CD4-positive, alpha-beta T cell treated with Interleukin-6 at 100 ng/mL for 8 hours (primary cell): ENCODE measurements at places on chromosomes 6 and 20.

- no peak for DNase-seq
Measured at GRCh38 chr6:23951691-23952090, 174.3 kb upstream of the NRSN1 start.

- DNase-seq: no peak
Measured at GRCh38 chr6:109897025-109897424, 81.1 kb upstream of the GPR6 start.

GRCh38 chr6:158002951-158003853, 21.5 kb downstream of the SYNJ2 start:
- DNase-seq: no peak

DNA sequence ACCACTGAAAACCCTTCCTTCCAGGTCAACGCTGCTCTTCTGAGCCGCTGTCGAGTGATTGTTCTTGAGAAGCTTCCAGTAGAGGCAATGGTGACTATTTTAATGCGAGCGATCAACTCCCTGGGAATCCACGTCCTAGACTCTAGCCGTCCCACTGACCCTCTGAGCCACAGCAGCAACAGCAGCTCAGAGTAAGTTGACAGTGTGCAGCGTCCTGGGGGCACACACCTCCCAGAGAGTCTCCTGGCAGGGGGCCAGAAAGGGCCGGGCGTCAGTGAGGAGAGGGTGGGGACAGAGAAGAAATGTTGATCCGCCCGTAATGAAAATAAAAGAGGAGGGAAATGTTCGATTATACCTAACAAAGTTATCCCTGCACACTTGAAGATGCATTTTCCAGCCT, 5.0 kb downstream of the WRNIP1 start:
- DNase-seq: no peak

- no peak for DNase-seq
Measured at GRCh38 chr6:94349227-94349626, 929.9 kb upstream of the EPHA7 start.

DNA sequence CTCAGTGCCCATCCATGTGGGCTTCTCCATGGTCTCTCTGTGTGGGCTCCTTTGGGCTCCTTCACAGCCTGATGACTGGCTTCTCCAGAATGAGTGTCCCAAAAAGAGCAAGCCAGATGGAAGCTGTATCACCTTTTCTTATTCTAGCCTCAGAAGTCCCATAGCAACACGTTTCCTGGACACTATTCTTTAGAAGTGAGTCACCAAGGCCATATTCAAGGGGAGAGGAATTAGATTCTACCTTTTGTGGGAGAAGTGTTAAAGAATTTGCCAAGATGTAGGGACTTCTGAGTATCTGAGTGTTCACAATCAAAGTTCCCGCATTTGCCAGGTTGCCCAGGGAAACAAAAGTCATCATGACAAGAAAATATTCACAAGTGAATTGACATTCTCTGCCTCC, 20.7 kb upstream of the TBC1D22B start:
- DNase-seq: no peak

DNA sequence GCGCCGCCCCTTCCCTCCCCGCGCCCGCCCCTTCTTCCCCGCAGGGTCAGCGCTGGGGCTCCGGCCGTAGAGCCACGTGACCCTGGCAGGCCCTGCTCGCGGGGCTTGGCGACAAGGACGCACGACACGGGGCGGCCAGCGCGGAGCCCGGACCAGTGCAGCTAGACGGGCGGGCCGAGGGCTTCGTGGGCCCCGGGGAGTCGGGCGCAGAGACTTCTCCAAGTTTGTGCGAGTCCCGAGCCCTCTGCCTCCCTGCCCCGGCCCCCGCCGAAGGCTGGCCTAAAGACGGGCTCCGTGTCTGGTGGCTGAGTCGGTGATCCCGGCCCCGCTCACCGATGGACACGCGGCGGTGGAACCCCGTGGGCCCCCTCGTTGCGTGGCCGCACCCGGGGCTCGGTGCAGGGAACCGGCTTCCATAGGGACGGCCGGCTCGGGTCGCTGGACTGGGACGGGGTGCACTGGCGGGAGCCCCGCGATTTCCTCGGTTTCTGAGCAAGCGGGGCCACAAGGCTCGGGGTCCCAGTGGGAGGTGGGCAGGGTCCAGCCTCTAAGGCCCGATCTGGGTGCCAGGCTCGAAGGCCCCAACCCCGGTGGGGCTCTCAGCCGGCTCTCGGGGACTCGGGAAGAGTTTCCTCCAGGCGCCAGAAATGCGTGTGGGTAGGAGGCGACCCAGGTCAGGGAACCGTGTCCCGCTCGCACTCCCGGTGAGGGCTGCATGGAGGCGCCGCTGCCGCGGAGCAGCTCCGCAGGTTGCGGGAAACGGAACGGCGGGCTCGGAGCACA, 452 bp upstream of the GATA5 start:
- DNase-seq: no peak

DNA sequence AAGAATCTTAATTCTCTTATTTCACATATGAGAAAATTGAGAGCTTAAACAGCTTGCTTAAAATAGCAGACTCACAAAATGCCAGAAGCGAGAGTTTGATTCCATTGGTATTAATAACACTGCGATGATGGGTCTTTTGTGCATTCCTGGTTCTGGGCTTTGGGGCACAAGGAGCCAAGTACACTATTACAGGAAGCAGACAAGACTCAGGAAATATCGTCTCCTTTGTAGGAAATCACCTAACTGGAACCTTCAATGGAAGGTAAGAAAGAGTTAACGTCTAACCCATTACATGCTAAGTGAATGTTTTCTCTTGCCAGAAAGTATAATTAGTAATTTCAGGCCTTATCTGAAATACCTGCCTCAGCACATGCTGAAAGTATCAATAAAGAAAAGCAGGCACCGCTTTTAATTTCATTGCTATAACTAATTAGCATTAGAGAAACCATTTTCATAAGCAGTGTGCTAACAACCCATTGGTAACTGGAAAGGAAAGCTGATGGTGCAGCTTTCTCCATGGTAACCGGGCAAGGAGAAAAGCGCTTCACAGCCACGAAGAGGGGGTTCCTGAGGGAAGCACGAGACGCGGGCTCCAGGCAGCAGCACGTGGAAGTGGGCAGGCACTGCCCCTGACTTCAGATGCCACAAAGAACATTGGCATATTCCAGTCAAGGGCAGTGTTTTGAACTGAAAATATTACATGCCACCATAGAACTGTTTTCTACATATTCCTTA, 206.7 kb upstream of the AGPAT4 start:
- no peak for DNase-seq

DNA sequence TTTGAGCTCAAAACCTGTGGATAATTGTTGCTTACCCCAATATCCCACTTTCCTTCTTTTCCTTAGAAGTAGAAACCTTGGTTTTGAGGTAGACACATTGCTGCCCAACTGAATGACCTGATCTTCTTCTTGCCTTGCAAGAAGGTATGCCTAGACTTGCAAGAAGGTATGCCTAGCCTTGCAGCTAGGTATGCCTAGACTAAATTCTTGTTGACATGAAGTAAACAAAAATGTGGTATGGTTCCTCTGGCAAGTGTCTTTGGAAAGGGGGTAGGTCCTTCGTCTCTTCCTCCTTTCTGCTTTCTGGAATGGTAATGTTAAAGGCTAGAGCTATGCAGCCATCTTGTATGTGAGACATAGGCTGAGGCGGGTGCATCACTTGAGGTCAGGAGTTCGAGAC, 129.2 kb downstream of the GMPR start:
- DNase-seq: no peak

DNA sequence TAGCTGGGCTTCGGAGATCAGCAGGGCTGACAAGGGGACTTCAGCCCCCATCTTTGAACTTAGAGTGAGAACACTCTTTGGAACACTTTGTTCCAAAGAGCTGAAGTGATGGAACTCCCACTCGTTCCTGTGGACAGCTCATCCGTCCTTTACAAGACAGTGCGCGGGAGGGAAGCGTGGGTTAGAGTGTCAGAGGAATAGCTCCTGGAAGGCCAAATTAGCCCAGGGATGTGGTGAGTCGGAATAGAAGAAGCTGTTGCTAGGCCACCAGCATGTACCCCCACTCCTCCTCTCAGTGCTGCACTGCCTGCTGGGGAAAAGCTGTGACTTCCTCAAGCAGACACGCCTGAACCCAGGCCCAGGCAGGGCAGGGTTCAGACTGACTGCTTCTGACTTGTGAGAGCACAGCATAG, 1.7 kb downstream of the SDCBP2 start:
- DNase-seq: no peak

- DNase-seq: no peak
Measured at GRCh38 chr20:47790580-47790965, 5.3 kb upstream of the SULF2 start.

DNA sequence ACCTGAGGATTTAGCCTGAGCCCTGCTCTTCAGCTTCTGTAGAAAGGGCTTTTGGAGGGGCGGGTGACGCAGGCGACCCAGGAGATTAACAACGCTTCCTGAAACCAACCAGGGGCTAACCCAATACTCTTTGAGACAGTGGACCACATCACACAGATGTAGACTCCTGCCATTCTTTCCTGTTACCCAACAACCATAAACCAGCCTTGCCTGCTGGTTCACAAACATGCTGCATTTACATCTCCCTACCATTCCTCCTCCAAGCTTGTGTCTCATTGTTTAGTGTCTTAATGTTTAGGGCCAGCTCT, 28.3 kb downstream of the PPP1R16B start:
- peak; percentile 24 for DNase-seq

- DNase-seq: no peak
Measured at GRCh38 chr6:17482711-17483110, 89.3 kb downstream of the CAP2 start.

DNA sequence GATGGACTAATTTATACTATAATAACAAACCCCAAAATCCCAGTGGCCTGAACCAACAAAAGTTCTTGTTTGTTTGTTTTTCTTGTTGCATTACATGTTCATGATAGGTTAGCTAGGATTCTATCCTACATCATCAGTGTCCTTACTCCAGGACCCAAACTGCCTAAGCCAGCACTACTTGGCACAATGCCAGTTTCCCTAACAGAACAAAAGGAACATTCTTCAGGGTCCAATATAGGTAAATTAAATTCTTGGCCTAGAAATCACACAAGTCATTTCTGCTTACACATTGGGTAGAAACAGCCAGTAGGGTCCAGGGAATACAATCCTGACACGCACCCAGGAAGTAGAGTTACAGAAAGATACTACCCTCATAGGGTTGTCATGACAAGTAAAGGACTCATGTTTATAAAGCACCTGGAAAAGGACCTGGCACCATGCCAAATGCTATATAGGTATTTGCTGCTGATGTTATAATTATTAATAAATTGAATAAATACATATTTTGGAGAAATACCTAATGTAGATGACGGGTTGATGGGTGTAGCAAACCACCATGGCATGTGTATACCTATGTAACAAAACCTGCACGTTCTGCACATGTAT, 38.8 kb downstream of the RCAN2 start:
- no peak for DNase-seq

- no peak for DNase-seq
Measured at GRCh38 chr20:1467355-1468116, 887 bp upstream of the NSFL1C start.

DNA sequence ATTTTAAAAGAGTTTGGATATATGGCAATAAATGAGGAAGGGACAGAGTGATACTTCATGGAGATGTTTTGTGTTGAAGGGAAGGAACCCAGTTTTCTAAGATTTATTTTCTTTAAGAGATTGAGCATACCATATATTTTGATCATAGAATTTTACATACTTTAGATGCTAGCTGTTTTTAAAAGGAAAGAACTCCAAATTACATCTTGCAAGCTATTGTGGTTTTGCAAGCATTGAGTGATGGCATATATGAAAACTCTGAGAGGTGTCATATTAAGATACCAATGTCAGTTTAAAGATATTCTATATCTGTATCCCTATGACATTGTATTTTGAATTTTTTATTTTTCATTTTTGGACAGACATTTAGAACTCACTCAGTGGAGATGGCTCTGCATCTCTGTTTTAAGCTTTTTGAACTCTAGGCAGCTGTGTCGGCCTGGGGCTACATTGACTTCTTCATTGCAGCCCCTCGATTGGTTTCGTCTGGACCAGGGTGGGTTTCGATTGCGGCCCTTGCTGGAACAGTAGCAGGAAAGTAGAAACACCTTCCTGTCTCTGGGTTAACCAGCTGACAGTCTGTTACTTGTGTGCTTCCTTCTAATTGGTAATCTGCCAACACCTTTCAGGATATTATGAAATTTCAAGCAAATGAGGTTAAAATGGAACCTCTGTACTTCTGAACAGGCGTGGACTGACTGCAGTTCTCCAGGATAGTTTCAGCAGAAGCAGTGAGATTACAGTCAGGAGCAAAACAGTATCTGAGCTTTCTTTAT, 14.0 kb downstream of the IGF2R start:
- peak; percentile 33 for DNase-seq

DNA sequence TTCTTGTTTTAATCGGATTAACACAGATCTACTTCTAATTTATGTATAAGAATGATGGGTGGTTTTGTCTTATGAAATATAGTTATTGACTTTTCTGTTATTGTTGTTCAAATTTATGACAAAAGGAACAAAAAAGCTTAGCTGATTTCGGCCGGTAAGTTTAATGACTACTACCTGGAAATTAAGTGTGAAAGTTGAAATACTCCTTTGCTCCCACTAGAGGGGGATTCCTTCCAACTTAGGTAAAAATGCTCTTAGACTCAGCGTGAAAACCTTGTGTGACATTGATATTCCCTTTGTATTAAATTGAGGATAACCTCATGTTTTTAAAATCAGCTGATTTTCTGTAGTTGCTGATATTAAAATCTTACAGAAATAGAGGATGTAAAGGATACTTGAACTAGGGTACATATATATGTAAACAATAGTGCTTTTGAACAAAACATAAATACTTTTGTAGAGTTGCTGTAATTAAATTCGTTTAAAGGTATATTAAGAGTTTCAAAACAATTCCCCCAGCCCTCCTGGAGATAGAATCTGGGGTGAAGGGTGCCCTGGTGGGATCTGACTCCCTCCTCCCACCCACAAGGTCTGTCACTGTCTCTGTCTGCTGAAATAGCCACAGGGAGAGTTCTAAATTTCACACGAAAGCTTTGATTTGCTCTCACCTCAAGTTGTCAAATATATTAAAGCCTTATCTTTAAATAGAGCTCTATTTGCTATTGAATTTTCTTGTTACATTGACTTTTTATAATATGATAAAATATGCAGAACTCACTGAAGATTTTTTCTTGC, 257.5 kb downstream of the ARID1B start:
- peak; percentile 44 for DNase-seq

GRCh38 chr6:72623808-72624207, 1.9 kb downstream of the KCNQ5 start:
- DNase-seq: no peak

DNA sequence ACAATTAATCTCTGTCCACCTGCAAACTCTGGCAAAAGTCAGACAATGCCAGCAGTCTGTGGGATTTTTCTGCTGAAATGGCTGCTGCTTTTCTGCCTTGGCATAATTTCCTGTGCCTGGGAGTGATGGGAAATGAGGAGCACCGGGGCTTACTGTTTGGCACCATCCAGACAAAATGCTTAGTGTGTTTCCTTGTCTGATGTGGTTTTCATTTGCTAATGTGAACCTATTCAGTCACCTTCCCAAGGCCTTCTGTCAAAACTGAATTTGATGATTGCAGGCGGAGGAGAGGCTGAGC, 56.4 kb downstream of the CDH4 start:
- no peak for DNase-seq

GRCh38 chr20:309306-309840, 12.0 kb downstream of the ZCCHC3 start:
- DNase-seq: no peak
